Tibial artery (tissue), 4 donors: ENCODE measurements at places on chromosomes 12 and 14.

DNA sequence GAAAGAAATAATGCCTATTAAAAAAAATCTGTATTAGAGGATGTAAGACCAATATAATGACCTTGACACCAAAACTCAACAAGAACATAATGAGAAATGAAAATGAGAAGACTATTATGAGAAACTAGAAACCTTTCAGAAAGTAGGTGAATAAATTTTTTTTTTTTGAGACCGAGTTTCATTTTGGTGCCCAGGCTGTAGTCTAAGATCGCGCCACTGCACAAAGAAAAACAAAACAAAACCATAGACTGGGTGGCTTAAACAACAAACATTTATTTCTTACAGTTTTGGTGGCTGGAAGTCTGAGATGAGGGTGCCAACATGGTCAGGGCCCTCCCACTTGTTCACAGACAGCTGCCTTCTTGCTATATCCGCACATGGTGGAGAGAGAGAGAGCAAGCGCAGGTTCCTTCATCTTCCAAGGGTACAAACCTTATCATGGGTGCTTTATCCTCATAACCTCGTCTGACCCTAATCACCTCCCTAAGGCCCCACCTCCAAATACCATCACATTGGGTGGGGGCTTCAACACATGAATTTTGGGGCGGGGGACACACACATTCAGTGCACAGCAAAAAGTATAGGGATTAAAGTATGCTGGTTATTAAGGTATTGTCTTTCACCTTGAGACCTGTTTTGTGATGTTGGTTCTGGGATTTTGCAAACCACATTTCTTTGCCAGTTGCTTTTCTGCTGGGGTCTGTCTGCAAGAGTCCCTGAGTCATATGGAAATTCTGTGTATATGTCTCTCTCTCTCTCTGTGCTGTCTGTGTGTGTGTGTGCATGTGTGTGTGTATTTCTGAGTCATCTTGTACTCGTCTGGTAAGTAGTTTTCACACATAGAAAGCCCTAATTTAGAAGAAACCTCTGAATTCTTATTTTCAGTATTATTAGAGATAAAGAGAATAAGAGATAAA lies 26.2 kb downstream of the ZCRB1 start:
- H3K4me1 ChIP-seq, result no peaks in the 10 kb centered on the region
- H3K27me3 ChIP-seq, result no peaks in the 10 kb centered on the region
- H3K27ac ChIP-seq, result no peak overlapping the region
- no peak for DNase-seq

GRCh38 chr12:20561871-20562270 lies 133.3 kb upstream of the SLCO1C1 start:
- no peak for DNase-seq
- peak overlapping the region; percentile 29 for H3K4me3 ChIP-seq
- H3K36me3 ChIP-seq, result no peaks in the 10 kb centered on the region
- H3K27ac ChIP-seq, result peak overlapping the region; percentile 77
- H3K27me3 ChIP-seq, result no peaks in the 10 kb centered on the region

GRCh38 chr12:55330446-55330845 lies at the start of gene OR6C3:
Gene OR6C3 (plus strand): TSS chr12:55330746. CDS start chr12:55331701, 955 bp downstream.
- no peaks in the 10 kb centered on the region for H3K36me3 ChIP-seq
- H3K27me3 ChIP-seq, result no peaks in the 10 kb centered on the region
- H3K4me1 ChIP-seq, result no peaks in the 10 kb centered on the region

- no peak overlapping the region for H3K4me3 ChIP-seq
- DNase-seq, result no peak
- no peaks in the 10 kb centered on the region for H3K27me3 ChIP-seq
- no peak overlapping the region for H3K27ac ChIP-seq
- H3K36me3 ChIP-seq, result no peaks in the 10 kb centered on the region
- no peaks in the 10 kb centered on the region for H3K4me1 ChIP-seq
Measured at GRCh38 chr14:36818794-36819384, 157.2 kb downstream of the PAX9 start.

DNA sequence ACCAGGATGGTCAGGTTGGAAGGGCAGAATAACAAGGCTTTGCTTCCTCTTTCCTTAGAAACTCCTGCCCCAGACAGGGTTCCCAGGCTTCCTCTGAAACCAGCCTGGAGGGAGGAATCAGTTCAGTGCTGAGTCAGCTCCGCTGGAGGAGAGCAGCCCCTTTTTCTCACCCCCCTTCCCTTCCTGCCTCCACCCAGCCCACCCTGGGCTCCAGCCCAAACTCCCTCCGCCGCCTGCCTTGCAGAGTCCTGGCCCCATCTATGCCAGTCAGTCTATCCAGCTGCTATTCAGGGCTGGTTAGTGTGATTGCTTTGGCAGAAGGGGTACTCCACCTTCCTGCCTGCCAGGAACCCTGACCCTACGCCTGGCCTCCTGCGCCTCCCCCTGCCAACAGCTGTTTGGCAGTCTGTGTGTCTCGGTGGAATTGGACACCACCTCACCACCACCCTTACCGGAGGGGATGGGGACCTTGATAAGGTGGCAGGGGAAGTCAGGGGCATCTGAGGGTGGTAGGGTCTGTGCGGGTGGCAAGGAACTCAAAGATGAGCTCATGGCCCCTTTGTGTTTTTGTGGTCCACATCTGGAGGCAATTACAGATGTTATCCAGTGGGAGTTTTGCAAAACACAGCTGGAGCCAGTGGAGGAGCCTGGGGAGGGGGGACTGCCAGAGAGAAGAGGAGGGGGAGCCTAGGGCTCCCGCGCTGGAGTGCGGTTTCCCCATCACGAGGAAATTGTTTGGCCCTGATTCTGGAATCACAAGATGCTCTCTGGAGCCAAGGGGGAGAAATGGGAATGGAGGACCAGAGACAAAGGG lies 12.2 kb downstream of the MMP14 start:
- peaks cover 84% of the 10 kb centered on the region for H3K4me1 ChIP-seq
- peaks cover 36% of the 10 kb centered on the region for H3K36me3 ChIP-seq
- no peaks in the 10 kb centered on the region for H3K27me3 ChIP-seq
- peak overlapping the region; percentile 92 for H3K27ac ChIP-seq
- H3K4me3 ChIP-seq, result no peak overlapping the region

DNA sequence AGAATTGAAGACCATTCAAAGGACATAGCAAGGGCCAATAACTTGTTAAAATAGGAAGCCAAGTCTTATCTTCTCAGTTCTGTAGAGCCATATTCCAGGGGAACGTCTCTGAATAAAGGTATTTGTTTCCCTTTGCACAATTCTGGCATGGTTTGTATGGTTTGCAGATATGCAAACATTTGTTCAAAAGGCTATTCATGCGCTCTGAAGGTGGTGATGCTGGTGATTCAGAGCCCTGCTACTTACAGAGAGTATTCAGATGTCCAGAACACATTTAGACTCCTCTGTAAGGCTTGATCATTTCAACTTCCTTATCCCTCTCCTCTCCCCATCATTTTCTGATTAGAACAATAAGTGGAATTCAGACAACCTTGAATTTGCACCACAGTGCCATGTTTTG lies 35.9 kb downstream of the SLC4A8 start:
- no peaks in the 10 kb centered on the region for H3K4me1 ChIP-seq
- no peak for DNase-seq
- H3K4me3 ChIP-seq, result no peak overlapping the region
- H3K36me3 ChIP-seq, result no peaks in the 10 kb centered on the region
- no peak overlapping the region for H3K27ac ChIP-seq
- H3K27me3 ChIP-seq, result no peaks in the 10 kb centered on the region

DNA sequence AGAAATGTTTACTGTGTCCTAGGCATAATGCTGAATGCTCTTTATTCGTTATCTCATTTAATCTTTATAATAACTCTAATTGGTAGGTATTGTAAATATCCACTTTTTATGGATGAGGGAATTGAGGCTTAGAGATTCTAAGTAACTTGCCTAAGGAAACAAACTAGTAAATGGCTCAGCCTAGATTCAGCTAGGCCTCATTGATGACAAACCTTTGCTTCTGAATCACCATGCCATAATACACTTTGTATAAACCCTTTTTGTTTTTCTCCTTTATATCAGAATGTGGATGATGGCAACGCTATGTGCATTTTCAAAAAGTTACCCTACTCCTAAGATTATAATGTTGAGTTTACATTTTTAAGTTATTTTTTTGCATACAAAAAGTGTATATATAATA lies 34.0 kb downstream of the MNAT1 start:
- no peaks in the 10 kb centered on the region for H3K36me3 ChIP-seq
- no peak for DNase-seq
- no peaks in the 10 kb centered on the region for H3K27me3 ChIP-seq
- H3K27ac ChIP-seq, result no peak overlapping the region
- peaks cover 4% of the 10 kb centered on the region for H3K4me1 ChIP-seq

GRCh38 chr12:32693036-32693435 lies 13.9 kb downstream of the DNM1L start:
- no peak overlapping the region for H3K4me3 ChIP-seq
- H3K4me1 ChIP-seq, result peaks cover 10% of the 10 kb centered on the region
- H3K27me3 ChIP-seq, result no peaks in the 10 kb centered on the region
- no peak for DNase-seq

GRCh38 chr12:106941481-106942156 lies 14.1 kb upstream of the TMEM263 start:
- no peak for DNase-seq
- H3K27ac ChIP-seq, result peak overlapping the region; percentile 23
- no peak overlapping the region for H3K4me3 ChIP-seq
- H3K27me3 ChIP-seq, result no peaks in the 10 kb centered on the region

DNA sequence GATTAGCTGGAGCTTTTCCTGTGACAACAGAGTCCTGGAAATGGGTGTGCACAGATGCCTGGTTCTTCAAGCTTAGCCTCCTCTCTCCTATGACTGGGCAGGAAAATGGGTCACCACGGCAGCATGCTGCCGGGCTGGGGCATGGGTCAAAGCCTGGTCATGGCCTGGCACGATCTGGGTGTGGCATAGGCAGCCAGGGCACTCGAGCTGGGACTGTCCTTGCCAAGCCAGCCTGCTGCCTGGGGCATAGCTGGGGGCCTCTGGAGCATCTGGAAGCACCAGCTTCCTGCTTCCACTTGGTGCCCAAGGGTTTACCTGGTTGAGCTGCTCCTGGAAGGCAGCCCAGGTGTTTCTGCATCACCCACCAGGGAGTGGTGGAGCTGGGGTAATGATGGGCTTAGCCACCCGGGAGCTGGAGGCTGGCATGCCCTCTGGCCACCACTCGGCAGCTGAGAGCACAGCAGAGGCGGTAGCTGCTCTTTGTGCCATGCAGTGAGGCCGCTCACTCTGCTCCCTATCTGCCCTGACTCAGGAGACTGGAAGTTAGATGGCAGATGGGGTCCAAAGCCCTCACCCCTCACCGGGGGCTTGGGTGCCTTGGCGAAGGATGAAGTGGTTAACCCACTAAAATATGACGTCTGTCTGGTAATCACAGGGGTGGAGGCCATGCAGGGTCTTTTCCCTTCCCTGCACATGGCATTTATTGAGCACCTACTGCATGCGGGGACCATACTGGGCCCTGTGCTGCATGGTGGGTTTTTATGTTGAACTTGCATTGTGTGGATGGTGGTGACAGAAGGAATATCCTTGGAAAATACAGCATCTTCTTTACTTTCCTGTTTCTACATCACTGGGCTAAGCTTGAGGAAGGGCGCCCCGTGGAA lies 1.7 kb downstream of the OTUB2 start:
- no peak overlapping the region for H3K4me3 ChIP-seq
- H3K27ac ChIP-seq, result no peak overlapping the region
- no peaks in the 10 kb centered on the region for H3K36me3 ChIP-seq
- H3K4me1 ChIP-seq, result peaks cover 4% of the 10 kb centered on the region

GRCh38 chr14:64713677-64714076 lies 9.5 kb downstream of the PLEKHG3 start:
- no peak for DNase-seq
- no peaks in the 10 kb centered on the region for H3K36me3 ChIP-seq
- H3K27ac ChIP-seq, result peak overlapping the region; percentile 91
- H3K4me1 ChIP-seq, result peaks cover 87% of the 10 kb centered on the region
- H3K4me3 ChIP-seq, result no peak overlapping the region

- H3K27ac ChIP-seq, result no peak overlapping the region
- H3K4me1 ChIP-seq, result peaks cover 15% of the 10 kb centered on the region
- H3K36me3 ChIP-seq, result no peaks in the 10 kb centered on the region
- no peak overlapping the region for H3K4me3 ChIP-seq
- no peak for DNase-seq
Measured at GRCh38 chr12:100955139-100955538, 160.6 kb downstream of the ANO4 start.

DNA sequence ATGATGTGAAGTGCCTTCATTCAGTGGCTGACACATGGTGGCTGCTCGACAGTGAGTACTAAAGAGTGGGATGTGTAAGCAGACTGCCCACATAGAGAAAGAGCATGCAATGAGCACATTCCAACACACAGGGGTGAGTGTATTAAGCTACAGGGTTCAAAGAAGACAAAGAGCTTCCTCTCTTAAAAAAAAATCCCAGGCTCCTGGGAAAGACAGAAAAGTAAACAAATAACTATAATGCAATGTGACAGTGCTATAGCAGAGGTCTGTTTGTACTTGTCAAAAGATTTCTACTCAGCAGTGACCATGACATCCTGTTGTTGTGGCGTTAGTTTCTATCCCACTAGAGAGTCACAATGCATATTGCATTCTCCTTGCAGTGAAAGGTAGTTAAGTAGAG lies 12.4 kb upstream of the PCNX1 start:
- no peak overlapping the region for H3K4me3 ChIP-seq
- no peaks in the 10 kb centered on the region for H3K27me3 ChIP-seq
- DNase-seq, result no peak
- no peak overlapping the region for H3K27ac ChIP-seq
- H3K4me1 ChIP-seq, result peaks cover 14% of the 10 kb centered on the region
- no peaks in the 10 kb centered on the region for H3K36me3 ChIP-seq

DNA sequence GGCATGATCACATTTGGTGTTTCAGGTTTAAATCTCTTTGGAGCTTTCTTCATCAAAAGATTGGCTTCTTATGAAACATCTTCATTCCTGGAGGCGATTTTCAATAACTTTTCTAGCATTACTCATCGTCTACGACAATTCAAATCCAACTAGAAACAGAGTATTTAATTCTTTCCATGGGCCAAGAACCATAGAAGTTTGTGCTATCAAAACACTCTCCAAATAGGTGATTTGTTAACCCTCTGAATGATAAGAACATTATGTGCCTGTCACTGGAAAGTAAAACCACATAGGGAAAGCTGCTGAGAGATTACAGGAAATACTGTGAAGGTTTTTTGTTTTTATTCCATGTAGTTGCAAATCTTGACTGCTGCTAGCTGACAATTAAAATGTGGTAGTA lies 6.9 kb upstream of the DCN start:
- no peak overlapping the region for H3K27ac ChIP-seq
- no peak for DNase-seq
- H3K36me3 ChIP-seq, result no peaks in the 10 kb centered on the region

DNA sequence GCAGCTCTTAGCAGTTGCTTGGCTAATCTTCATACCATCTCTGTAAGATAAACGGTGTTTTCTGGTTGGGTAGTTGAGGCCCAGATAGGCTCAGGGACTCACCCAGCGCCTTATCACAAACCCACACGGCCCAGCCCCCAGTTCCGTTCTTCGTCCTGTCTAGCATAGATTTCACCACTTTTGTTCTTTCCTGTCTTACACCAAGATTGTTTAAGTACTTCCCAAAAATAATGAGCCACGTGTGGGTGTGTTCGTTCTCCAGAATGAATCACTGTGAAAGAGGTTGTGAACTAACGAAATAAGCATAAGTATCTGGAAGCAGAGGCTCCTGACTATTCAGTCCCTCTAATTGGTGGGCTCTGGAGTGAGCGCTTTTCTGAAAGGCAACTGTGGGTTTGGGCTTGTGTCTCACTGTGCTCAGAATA lies 21.4 kb downstream of the ACVR1B start:
- no peaks in the 10 kb centered on the region for H3K27me3 ChIP-seq
- peak; percentile 72 for DNase-seq
- peaks cover 24% of the 10 kb centered on the region for H3K36me3 ChIP-seq
- peak overlapping the region; percentile 20 for H3K27ac ChIP-seq
